ENCODE measurements at places on chromosomes 2 and 18.

GRCh38 chr18:28177828-28178635, 1.1 kb upstream of the CDH2 start:
- peak; percentile 79 for DNase-seq

GRCh38 chr18:63109022-63109421, 210.5 kb downstream of the BCL2 start:
- no peak for DNase-seq

- no peak for DNase-seq
Observed at GRCh38 chr2:219496247-219496824, 2.4 kb upstream of the GMPPA start.

- no peak for DNase-seq
Observed at GRCh38 chr2:30305235-30305634, 73.9 kb downstream of the LBH start.

GRCh38 chr2:109129356-109129920, 433 bp downstream of the SH3RF3 start:
- DNase-seq: peak; percentile 35

DNA sequence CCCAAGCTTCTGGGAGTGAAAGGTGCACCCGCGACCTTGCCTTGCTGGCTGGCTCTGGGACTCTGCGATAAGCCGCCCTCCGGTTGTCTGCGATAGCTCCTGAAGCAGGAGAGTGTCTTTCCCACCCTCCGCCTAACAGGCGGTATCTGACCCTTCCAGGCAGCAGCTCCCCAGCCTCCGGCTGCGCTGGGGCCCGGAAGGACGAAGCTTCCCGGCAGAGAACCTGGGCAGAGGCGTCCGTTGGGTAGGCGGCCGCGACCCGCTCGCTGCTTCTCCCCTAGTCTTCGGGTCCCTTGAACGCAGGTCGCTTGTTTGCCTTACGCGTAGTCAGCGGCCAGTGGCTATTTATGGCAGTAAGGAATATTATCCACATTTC, 446 bp upstream of the RHBDD1 start:
- no peak for DNase-seq

DNA sequence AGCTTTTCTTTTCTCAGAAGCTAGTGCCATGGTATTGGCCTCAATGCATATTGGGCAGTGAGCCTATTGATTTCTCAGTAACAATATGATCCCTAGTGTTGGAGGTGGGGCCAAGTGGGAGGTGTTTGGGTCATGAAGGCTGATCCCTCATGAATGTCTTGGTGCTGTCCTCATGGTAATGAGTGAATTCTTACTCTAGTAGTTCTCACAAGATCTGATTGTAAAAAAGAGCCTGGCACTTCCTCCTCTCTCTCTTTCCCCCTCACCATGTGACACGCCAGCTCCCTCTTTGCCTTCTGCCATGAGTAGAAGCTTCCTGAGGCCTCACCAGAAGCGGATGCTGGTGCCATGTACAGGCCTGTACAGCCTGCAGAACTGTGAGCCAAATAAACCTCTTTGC, 12.8 kb upstream of the TBC1D8 start:
- DNase-seq: no peak

GRCh38 chr2:206937555-206937954, 1.8 kb upstream of the CPO start:
- no peak for DNase-seq

DNA sequence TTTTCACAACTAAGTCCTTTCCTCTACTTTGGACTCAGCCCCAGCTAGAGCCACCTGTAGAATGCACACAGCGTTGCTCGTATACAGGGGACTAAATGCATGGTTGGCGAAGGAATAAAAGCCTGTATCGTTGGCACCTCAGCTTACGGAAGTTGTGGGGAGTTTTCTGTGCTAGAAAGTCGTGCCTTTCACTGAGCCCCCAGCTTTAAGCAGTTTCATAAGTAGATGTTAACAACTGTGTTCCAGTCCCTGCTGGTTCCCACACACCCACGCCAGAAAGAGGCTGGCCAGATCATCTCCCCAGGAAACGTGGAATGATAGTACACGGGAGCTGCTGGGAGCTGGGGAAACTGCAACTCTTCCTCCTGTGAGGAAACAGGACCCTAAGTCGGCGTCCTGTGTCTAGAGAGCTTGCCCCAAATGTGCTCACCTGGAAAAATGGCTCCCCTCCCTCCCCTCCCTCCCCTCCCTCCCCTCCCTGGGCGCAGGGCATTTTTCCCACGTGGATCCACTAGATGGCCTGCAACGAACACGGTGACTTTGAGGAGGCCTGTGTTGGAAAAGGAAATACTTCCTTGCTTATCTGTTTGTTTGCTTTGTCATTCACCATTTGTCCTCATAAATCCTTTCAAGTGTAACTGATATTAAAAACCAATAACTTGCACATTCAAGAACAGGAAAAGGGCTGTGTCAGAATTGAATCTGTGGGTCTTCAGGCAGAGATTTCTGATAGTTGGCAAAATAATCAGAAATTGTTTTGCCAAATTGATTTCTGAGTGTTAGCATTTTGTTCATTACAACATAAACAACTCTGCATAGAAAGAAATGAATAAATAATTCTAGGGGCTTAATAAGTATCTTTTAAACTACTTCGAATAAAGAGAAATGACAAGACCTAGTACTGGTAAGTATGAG, 43.9 kb upstream of the RFX8 start:
- peak; percentile 56 for DNase-seq

DNA sequence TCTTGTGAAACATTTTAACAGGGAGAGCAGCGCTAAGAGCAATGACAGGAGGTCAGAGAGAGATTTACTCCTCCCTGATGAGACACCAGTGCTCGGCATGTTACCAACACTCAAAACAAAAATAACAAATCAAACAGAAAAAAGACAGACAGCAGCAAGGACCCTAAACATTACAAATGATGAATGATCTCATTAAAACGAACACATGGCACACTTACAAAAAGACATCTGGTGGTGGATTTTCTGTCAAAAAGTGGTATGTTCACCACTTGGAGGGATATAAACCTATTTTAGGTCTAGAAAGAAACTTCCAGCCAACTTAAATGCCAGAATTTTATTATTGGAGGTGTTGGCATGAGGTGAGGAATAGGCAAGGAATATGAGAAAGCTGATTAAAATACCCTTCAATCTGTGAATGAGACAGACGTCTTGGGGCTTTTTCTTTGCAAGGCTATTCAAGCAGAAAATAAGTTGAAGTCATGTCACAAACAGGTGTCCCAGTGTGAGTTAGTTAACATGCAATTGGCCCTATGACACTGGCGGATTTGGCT, 112.8 kb downstream of the PRELID3A start:
- DNase-seq: no peak

DNA sequence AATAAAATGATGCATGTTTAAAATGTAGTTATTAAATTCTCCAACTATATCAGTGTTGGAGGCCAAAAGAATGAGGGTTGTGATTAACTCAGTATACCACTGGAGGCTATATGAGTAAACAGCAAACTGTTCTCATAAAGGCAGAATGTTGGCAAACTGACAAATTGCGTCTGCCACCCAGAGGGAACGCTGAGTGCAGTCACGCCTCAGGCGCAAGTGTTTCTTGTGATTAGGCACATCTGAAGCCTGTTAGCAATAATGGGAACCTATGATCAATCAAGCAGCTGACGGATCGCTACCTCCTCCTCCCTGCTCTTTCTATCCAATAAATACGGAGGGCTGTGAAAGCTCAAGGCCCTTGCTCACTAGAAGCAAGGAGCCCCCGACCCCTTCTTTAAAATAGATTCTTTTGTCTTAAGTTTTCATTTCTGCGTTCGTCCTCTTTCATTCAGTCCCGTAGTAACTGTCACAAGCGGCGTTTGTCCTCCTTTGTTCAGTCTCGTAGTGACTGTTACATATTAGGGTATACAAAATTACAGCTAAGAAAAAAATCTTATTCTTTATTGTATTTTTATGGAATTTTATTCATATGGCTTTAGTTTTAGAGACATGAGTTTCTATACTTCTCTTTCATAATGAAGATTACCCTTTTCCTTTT, 16.3 kb upstream of the RMND5A start:
- DNase-seq: peak; percentile 48

GRCh38 chr2:158015428-158016076, 86.1 kb upstream of the UPP2 start:
- no peak for DNase-seq
